ENCODE measurements at places on chromosomes 6 and 20.

GRCh38 chr6:93418408-93419303, 703 bp downstream of the EPHA7 start:
- DNase-seq: no peak

- no peak for DNase-seq
Observed at GRCh38 chr6:137240168-137240567, 21.0 kb upstream of the IFNGR1 start.

- DNase-seq: no peak
Observed at GRCh38 chr20:23289724-23290395, 60.7 kb upstream of the NXT1 start.

- no peak for DNase-seq
Observed at GRCh38 chr20:64035933-64036345, at the start of gene C20orf204. C20orf204 (plus strand) TSS chr20:64036182; CDS start chr20:64036324, 142 bp downstream.

GRCh38 chr6:91483415-91484105, 896.7 kb upstream of the MAP3K7 start:
- DNase-seq: no peak
